SK-MEL-5 (cell line): ENCODE measurements at places on chromosomes 3 and 15. TPM values are rescaled to one million over a fixed set of nuclear protein-coding genes. Genes with fewer than 3 reads are reported as not detected.

DNA sequence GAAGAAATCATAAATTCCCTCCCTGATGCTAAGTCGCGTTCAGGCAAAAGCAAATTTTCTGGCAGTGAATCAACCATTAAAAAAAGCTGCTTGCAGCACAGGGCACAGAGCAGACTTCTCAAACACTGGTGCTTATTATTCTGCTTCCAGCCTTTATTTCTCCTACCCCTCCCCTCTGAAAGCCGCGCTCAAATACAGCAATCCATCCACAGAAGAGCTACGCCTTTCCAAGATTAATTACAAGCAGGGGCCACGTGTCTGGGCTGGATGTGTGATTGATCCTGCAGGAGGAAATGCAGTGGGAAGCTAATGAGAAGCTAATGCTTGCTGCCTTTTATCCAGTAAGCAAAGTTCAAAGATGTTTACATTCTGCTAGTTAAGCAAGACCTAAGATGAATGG lies 134.9 kb upstream of the TOPAZ1 start:
- DNase-seq: no peak

GRCh38 chr15:93300796-93301195 lies 211.8 kb upstream of the RGMA start:
- DNase-seq: no peak

GRCh38 chr15:48002767-48003166 lies 118.0 kb upstream of the SLC24A5 start:
- no peak for DNase-seq

GRCh38 chr15:29687204-29687815 lies 135.0 kb downstream of the TJP1 start:
- DNase-seq: no peak

Gene CPEB1
- 14.1 and 19.1 TPM in 2 replicates for total RNA-seq

Gene PTH1R
- 0.48 TPM in 1 of 2 replicates, not detected in the other for total RNA-seq

- peak; percentile 28 for DNase-seq
These were observed 75.1 kb downstream of the FOXB1 start for GRCh38 chr15:60079210-60079609.

GRCh38 chr3:40847551-40847992 lies 322.8 kb downstream of the ZNF621 start:
- DNase-seq: peak; percentile 26

GRCh38 chr3:107461721-107462120 lies 61.0 kb upstream of the BBX start:
- DNase-seq: no peak

- DNase-seq: no peak
These were observed 26.9 kb upstream of the CA12 start for GRCh38 chr15:63408524-63408923.

DNA sequence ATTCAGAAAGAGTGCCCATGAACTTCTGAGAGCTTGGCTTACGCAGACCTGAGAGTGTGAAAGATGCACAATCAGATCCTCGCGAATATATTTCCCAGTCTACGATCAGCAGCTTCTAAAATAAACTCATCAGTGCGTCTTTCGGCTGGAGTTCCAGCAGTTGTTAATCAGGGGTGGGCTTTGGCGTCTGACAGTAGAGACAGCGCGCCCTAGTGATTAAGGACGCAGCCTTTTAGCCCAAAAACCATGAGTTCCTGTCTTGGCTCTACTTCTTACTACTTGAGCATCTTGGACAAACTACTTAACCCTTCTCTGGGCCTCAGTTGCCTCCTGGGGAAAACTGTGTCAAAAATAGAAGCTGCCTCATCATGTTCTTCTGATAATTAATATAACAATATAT lies 15.8 kb upstream of the ARRDC4 start:
- DNase-seq: no peak

GRCh38 chr15:98786717-98787116 lies 138.4 kb downstream of the IGF1R start:
- peak; percentile 72 for DNase-seq

Gene GTF2A2
- total RNA-seq: 71.7 and 80.4 TPM in 2 replicates

DNA sequence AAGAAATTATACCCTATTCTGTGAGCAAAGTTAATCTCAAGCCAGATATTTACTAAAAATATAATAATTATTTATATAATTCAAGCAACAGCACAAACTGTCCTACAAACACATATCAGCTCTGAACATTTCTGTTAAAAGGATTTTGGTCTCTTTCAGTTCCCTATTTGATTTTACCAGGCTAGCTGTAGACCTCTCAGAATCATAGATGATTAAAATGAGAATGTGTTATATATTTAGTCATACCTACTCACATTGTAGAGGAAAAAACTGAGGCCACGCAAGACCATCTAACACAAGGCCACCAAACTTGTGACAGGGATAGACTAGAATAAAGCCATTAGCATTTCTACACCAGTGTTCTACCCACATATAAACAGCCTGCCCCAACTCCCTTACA lies 28.5 kb downstream of the ACKR4 start:
- DNase-seq: no peak

- DNase-seq: no peak
These were observed 106.1 kb upstream of the GMNC start for GRCh38 chr3:190968616-190969015.

- DNase-seq: no peak
These were observed 49.7 kb downstream of the PDE8A start for GRCh38 chr15:85031086-85031943.

Gene MAN2C1
- 61.9 and 64.9 TPM in 2 replicates for total RNA-seq

DNA sequence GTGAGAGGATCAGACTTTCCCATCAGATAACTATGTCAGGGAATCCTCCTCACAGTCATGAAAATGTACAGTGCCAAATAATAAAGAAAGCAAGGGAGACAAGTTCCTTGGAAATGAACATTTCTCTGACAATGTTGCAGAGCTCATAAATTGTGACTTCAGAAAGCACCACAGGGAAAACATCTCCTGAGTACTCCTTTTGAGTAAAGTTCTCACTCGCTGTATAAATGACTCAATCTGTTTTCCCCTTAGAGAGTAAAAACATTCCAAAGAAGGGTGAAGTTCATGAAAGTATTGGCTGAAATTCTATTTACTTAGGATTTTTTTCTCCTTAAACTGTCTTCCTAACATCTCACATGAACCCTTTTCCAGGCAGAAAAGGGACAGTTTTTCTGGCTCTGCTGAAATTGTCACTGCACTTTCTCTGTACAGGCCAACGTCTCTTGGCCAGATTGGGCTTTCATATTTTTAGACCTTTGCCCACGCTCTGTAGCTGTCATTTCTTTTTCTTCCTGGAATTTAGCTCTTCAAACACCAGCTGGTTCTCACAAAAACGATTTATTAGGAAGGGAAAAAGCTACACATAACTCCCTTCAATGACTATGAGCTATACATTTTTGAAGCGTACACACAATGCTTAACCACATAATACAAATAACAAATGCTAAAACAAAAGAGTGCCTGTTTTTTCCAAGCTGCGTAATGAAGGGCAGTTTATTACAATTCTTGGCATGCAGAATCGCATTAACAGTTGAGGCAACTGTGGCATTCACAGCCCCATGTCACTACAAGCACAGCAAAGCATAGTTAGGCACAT lies 216.1 kb downstream of the ATP8B4 start:
- peak; percentile 76 for DNase-seq

GRCh38 chr3:49498239-49498638 lies 28.2 kb downstream of the DAG1 start:
- DNase-seq: no peak

GRCh38 chr3:46130631-46131310 lies 77.3 kb downstream of the CCR1 start:
- DNase-seq: no peak

Gene C3orf62
- 1.7 and 2.1 TPM in 2 replicates for total RNA-seq

GRCh38 chr3:187679638-187680396 lies 9.6 kb upstream of the SST start:
- DNase-seq: peak; percentile 90

Gene CLRN1
- not detected in 2 replicates for total RNA-seq

- no peak for DNase-seq
These were observed 24.4 kb upstream of the RAP2B start for GRCh38 chr3:153137626-153138025.

- no peak for DNase-seq
These were observed 11.2 kb upstream of the FAM174B start for GRCh38 chr15:92666780-92667179.

DNA sequence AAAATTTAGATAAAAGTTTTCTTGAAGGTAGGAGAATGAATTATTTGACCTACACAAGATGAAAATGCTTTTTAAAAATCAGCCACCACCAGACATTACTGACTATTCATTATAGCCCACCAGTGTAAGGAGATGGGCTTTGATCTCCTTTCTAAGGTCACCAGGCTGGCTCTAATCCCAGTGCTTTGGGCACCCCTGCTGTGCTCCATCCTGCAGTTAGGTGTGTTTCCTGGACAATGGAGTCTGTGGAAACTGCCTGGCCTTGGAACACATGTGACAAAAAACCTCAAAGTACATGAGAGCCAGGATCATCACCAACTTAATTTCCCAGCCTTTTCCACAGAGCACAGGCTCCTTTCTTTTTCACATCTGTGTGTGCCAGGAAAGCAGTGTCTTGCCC lies 260.9 kb downstream of the CHST2 start:
- DNase-seq: no peak

Gene TMEM44
- total RNA-seq: 4.9 and 6.0 TPM in 2 replicates

Gene IL20RB
- total RNA-seq: 0.37 TPM in 1 of 2 replicates, not detected in the other

GRCh38 chr3:50170689-50171088 lies 15.6 kb downstream of the SEMA3F start:
- DNase-seq: no peak

Gene CDHR4
- total RNA-seq: not detected in 2 replicates

DNA sequence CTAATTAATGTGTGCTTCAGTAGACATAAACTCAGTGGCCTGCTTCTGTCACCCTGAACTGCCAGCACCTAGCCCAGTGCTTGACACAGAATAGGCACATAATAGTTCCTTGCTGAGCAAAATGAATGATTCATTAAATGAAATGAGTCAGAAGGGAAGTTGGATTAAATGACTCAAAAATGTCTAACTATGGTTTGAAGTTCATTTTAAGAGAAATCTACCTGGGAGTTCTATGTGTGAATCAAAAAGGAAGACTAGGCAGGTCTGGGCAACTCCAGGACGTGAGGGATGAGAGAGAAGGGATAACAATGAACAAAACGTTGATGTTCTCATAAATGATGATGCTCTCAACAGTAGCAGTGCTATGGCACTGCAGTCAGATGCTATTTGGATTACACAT lies 175.0 kb downstream of the CFAP20DC start:
- DNase-seq: no peak

DNA sequence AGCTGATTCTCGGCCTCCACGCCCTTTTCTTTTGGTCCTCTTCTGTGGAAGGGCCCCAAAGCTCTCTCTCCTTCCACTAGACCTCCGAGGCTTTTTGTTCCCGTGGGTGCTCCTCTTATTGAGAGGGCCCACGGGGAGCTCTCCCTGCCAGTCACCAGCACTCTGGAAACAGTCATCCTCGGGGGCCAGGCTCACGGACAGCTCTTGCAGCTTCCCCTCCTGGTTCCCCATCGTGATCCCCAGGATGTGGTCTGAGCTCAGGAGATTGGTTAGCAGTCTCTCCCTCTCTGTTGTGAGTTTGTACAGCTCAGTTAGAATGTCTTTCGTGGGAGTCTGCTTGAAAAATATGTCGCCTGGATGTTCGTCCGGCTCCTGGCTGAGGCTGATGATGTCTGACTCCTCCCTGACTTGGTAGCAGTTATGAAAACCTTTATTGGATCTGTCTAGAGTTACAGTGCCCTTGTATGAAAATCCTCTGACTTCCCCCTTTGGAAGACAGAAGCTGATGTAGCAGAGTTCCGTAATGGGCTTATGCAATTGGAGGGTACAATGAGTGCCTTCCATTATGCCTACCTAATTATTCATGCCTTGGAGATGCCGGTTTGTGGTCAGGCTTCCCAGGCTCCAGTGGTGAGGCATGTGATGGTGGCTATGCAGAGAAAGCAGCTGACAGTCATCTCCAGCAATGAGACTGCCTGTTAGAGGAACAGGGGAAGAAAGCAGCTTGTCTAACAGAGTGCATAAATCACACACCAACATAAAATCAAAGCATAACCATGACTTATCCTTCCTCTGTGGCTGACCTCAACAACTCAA lies 40.0 kb downstream of the FMN1 start:
- DNase-seq: peak; percentile 100

Gene PEX5L
- 0.08 and 0.21 TPM in 2 replicates for total RNA-seq

Gene WDR49
- total RNA-seq: not detected in 2 replicates

- DNase-seq: no peak
These were observed 50.7 kb upstream of the C3orf49 start for GRCh38 chr3:63768386-63768785.

DNA sequence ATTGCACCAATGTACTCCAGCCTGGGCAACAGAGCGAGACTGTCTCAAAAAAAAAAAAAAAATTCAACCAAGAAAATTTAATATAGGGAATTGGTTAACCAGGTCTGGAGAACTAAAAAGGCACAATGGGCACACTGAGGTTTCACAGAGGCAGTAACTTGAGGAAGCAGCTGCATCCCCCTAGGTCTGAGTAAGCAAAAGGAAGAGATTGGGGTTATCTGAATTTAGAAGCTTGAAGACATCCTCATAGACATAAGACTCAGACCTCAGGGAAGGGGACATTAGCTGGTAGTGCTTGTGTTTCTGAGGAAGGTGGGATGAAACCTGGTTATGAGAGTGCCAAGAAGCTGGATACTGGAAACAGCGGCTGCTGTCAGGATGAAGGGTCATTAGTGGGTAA lies 50.1 kb upstream of the LEKR1 start:
- DNase-seq: no peak
